Hematopoietic multipotent progenitor cell treated with erythropoietin and hydrocortisone succinate and interleukin-3 and kit ligand, for 17 days (in vitro differentiated cells): ENCODE measurements at places on chromosomes 6 and 20.

- DNase-seq = no peak
Measured at GRCh38 chr6:44614396-44614795, 226.9 kb downstream of the CDC5L start.

- no peak for DNase-seq
Measured at GRCh38 chr6:149459761-149460160, 25.1 kb downstream of the ZC3H12D start.

DNA sequence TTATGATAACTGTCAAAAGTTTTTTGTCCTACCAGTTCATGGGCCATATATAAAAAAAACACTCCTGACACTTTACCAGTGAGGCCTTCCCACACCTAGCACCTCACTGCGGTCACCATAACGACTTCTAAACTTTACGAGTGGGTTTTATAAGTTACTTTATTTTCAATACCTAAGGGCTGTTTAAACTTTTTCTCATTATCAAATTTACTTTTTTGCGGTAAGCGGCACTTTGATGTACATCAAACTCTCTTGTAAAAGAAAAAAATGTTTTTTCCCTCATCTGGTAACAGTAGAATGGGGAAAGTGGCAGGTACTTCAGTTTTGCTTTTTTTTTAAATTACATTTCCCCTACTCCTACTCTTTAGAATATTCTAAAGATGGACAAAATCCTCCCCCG, 36.2 kb downstream of the FYN start:
- DNase-seq = no peak

GRCh38 chr6:85674604-85675003, 31.9 kb upstream of the SYNCRIP start:
- no peak for DNase-seq

DNA sequence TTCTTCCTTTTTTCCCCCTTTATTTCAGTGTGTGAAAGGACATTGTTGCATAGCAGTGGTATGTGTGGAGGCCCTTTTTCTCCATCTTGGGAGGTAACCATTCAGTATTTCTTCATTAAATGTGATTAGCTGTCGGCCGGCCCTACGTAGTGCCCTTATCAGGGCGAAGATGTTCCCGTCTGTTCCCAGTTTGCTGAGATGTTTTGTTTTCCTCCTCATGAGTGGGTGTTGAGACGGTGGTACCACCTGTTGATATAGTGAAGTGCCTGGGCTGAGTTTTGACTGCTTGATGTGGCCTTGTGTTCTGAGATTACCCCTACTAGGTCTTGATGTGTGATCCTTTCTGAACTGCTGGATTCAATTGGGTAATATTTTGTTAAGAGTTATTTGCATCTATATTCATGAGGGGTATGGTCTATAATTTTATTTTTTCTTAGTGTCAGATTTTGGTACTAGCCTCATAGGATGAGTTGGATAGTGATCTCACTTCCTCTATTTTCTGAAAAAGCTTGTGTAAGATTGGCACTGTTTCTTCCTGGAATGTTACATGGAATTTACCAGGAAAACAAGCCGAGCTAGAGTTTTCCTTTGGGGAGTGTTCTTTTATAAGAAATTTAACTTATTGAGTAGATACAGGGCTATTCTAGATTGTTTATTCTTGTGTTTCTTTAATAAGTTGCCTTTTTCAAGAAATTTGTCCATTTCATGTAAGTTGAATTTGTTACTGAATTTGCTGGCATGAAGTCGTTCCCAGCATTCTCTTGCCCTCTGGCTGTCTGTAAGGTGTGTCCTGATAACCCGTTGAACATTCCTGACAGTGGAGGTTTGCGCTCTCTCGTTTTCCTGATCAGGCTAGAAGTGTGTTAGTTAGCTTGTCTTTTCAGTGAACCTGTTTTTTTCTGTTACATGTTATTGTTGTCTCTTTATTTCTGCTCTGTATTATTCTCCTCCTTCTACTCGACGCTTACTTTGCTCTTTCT, 4.3 kb downstream of the MTG2 start:
- no peak for DNase-seq

DNA sequence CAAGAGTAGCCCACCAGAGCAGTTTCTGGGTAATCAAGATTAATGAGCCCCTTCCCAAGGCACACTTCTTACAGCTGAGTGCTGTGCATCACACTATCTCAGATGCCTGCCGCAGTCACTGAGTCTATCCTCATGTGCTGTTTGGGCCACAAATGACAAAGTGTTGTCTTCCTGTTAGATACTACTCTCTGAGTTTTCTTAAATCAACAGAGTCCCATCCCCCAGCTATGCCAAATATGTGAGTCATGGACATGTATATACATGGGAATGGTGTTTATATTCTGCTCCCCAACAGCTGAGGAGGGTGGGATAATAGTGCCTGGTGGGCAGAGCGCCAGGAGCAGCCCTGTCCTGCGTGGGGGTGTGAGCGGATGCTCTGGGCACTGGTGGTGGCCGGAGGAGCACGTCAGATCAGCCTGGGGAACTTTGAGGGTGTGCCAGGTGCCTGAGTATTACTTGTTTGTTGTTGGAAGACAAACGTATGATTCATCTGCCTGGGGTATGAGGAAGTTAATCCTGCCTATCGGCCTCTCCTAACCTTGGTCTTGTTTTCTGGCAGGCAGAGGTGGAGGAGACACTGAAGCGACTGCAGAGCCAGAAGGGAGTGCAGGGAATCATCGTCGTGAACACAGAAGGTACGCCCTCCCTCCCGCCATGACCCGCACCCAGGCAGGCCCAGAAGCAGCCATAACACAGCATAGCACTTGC, 9.6 kb downstream of the DYNLRB1 start:
- DNase-seq = no peak

DNA sequence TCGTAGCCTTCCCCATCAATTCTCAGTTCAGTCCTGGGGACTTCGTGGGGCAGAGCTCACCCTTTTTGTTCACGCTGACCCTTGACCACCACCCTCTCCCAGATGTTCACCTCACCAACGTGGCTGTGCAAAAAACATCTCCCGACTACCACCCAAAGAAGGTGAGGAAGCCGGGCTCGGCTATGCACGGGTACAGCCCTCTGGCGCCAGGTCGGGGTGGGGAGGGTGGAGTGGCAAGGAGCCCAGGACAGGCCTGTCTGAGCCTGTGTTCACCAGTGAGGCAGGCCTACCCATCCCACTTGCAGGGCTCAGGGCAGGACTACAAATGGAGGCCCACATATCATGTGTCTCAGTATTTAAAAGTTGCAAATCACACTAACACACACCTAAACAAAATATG, 18.1 kb downstream of the PDRG1 start:
- DNase-seq = no peak

DNA sequence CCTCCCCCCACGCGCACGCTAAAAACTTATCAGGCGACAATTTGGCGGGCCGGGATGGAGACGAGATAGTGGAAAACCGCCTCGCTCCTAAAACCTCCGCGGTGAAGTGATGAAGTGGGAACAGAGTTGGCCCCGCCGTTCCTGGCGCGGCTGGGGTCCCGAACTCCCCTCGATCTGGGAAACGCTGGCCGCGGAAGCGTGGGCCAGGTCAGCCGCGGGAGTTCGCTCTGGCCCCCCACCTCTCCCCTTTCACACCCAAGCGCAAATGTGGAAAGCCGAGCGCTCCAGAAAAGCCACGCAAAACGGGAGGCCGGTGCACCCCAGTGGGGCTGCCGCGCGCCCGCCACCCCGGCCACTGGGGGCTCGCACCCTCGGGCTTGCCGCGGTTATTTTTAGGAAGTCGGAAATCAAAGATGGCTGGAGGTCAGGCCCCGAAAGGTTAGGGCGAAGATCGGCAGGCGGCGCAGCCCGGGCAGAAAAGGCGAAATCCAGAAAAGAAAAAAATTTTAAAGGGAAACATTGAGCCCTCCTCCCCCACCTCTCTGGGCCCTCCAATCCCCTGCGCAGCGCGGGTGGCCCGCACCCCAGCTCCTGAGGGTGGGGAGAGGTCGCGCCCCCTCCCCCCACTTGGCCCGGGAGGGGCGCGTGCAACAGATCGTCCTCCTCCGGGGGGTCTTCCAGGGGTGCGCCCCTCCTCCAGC, 1.0 kb downstream of the SALL4 start:
- DNase-seq = no peak

DNA sequence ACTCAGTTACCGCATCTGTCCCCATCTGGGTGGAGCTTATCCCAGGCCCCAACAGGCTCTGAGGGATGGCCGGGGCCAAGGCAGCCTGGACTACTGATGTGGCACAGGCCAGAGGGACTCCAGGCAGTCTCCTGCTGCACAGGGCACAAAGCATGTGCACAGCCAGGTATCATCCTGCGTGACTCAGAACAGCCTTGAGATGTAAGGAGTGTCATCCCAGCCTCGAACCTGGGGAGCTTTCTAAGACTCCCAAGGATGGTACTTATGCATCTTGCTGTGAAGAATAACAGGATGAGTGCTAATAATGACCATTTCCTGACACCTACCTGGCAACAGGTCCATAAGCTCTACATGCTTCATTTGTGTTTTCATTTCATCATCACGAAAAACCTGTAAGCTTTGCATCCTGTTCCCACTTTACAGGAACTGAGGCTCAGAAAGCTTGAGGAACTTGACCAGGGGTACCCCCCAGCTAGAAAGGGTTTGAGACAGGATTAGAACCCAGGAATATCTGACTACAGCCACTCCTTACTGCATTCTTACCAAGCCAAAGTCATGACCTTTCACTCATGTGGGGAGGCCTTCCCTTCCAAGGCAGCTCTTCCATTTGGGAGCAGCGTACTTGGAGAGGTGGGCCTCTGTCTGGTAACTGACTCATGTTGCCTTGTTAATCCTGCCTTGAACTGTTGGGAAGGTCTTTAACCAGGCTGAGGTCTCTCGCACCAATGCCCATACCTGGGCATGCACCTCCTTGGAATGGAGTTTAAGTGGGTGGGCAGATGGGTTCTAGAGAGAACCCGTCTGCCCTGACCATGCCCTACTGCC, 1.9 kb downstream of the TRIB3 start:
- DNase-seq = no peak

GRCh38 chr6:110364364-110365105, 6.4 kb upstream of the METTL24 start:
- DNase-seq = no peak

GRCh38 chr6:89729818-89730217, 89.8 kb downstream of the MDN1 start:
- no peak for DNase-seq

DNA sequence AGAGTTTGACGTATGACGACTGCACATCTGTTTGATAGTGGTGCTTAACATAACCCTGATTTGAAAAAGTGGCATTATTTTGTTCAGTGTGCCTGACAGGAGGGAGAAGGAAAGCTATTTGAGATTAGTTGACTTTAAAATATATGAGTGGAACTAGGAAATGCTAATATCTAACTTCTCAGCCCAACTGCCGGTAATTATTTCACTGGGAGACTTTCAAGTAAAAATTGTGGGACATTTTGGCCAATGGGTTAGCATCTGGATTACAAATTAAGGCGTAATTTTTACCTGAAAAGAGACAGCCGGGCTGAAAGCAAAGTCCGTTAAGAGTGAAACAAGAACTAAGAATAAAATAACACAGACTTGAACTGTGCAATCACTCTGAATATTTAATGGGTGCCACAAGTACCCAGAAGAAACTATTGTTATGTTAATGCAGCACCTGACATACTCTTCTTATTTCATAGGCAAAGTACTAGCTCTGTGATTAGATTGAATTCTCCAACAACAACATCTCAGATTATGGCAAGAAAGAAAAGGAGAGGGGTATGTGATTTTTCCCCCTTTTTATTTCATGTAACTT, 2.0 kb downstream of the HEY2 start:
- DNase-seq = no peak

DNA sequence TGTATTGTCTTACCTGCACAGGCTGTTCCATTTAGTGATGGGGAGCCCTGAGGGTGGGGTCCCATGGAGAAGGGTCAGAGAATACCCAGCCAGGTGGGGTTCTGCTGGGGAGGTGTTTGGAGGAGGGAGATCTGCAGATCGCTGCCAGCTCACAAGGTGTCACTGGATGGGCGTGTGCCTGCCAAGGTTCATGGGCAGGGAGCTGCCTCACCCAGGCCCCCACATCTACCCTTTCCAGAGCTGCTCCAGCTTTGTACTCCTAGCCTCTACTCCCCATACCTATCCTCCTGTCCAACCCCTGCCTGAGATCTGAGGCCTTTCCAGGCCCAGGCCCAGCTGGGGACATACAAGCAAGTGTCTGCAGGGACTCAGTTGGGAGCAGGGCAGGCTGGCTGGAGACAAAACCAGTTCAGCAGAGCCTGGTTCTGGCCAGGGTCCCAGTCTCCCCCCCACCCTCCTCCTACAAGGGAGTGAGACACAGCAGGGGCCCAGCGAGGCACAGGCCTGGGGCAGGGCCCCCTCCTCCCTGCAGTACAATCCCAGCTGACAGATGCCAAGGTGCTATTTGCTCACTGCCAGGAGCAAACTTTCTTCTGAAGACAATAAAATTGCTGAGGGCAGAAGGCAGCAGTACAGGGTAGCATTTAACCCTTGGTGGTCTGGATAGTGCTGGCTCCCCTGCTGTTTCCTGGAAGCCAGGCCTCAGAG, 19.7 kb downstream of the SPDEF start:
- DNase-seq = no peak
